Hindlimb muscle (tissue), 1 donor: ENCODE measurements at places on chromosomes 5 and 9. TPM values are rescaled to one million over a fixed set of nuclear protein-coding genes. Genes with fewer than 3 reads are reported as not detected.

GRCh38 chr5:25568294-25568693, 923.5 kb upstream of the CDH10 start:
- DNase-seq = no peak

- DNase-seq = no peak
These were observed 43.6 kb upstream of the C5orf46 start for GRCh38 chr5:147949711-147950573.

DNA sequence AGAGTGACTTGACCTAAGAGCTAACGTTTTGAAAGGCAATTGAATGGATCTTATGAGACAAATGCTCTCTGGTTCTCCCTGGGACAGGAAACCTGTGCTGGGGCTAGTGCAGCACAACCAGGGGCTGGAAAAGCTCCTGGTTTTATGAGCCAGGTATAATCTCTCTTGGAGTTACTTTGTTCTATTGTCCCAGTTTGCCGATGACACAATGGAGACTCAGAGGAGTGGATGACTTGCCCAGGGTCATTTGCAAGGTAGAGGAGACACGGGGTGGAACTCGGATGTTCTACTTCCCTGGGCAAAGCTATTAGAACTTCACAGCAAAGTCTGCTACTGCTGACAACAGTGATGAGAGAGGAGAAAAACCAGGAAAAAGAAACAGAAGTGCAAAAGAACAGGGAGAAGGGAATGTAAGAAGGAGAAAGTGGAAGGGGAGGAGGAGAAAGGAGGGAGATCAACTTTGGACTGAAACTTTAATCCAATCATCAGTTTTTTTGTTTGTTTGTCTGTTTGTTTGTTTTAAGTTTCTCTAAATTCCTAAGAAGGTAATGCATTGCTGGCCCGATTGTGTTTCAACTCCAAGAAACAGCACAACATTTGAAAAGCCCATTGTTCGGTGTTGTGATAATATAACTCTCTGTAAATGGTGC, 7.4 kb upstream of the GSN start:
- no peak for DNase-seq

DNA sequence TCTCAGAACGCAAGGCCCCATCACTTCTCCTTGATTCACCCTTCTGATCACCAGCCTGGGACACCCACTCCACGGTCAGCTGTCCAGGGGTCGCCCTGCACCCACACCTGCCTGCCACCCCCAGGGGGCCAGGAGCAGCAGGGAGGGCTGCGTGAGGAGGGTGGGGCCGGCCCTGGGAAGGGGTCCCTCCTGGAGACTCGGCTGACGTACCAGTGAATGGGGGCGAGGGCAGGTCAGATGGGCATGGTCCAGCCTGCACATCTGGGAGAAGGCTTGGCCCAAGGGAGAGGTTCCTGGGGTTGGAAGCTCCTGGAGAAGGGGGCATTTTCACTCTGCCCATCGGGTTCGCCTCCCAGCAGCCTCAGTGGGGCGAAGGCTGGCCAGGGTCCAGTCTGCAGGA, 21.8 kb upstream of the SARDH start:
- no peak for DNase-seq

- DNase-seq = peak; percentile 76
These were observed at the start of gene PAM for GRCh38 chr5:102754767-102755431. Gene PAM, plus strand, starts transcription at chr5:102755305. Its CDS starts 110,891 bp downstream, at chr5:102866196.

GRCh38 chr9:12415361-12415760, 277.8 kb upstream of the TYRP1 start:
- DNase-seq = no peak

GRCh38 chr5:176679365-176680225, 32.3 kb downstream of the TSPAN17 start:
- no peak for DNase-seq

- no peak for DNase-seq
These were observed 71.8 kb upstream of the NFIL3 start for GRCh38 chr9:91495450-91495849.

- no peak for DNase-seq
These were observed 1.7 kb downstream of the PHF2 start for GRCh38 chr9:93577975-93578682.

- no peak for DNase-seq
These were observed 294 bp downstream of the ADRB2 start for GRCh38 chr5:148826739-148827070.

DNA sequence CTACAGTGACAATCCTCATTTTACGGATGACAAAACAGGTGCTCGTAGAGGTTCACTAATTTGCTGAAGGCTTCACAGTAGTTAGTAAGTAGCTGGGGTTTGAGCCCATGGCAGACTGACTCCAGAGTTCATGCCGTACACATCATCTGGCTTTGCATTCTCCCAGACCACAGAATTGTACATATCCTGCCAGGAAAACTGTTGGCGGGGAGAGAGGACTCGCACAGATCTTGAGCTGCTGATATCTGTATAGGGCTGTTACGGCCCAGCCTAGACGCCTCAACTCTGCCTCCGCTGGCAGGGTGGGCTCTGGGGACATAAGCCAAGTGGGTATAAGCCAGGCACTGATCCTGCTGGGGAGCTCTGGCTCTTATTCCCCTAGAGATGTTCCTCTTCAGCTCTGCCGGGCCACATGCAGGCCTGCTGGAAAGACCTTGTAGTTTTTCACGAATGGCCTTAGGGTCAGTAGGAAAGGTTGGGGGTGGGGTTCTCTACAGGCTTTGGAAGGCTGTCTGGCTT, 16.3 kb downstream of the LARP1 start:
- peak; percentile 81 for DNase-seq

DNA sequence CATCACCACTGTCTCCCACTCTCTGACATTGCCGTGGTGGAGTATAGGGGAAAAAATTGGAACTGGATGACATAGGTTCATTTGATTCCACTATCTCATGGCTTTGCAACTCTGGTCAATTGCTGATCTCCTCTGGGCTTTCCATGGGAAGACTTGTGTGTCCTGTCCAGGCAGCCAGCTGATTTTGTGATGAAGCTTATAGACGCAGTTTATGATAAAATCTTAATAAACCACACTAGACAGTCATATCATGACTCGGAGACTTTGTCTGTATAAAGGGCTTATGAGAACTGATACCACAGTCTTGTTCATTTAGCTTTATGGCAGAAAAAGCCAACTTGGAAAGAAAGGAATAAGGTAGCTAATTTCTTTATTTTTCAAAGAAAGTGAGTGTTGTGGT, 296.5 kb downstream of the MAST4 start:
- no peak for DNase-seq

DNA sequence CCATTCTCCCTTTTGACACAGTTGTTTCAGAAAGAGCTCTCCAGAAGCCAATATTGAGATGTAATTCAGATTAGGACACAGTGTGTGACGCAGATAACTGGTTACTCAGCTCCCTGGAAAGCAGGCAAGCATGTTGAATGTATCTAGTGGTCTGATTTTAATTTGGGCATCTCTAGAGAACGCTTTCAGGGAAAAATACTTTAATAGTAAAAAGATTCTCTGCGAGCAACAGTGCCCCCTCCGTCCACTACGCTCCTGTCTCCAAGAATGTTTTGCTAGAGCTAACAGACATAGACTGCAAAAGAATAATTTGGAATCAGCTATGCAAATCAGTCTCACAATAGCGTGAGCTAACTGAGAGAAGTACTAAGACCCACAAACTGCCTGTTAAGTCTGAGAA, 23.3 kb downstream of the CFAP90 start:
- DNase-seq = peak; percentile 35

- peak; percentile 36 for DNase-seq
These were observed 1.3 kb downstream of the ZBTB34 start for GRCh38 chr9:126861707-126862103.

DNA sequence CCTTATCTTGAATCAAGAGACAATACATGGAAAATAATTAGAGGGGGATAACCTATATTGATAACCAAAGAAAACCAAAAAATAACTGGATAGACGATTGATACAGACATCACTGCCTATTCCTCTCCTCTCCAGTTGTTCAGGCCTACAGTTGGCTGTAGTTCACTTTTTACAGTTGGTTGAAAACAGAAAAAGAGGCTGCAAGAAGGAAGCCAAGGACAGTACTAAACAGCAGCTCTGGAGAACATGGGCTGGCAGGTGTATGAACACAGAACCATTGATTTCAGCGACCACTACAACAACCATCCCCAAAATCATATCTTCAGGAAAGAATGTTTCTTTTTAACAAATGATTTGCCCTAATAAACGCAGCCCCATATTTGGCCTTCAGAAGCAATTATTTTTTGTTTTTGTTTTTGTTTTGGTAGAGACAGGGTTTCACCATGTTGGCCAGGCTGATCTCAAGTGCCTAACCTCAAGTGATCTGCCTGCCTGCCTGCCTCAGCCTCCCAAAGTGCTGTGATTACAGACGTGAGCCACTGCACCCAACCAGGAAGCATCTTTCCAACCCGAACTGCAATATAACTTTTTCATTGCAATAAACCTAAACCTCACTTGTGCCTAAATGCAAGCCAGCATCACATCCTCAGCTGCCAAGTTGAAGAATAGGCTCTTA, 64.3 kb downstream of the MLLT3 start:
- peak; percentile 17 for DNase-seq

GRCh38 chr5:96195123-96195522, 233.5 kb upstream of the ELL2 start:
- DNase-seq = no peak

DNA sequence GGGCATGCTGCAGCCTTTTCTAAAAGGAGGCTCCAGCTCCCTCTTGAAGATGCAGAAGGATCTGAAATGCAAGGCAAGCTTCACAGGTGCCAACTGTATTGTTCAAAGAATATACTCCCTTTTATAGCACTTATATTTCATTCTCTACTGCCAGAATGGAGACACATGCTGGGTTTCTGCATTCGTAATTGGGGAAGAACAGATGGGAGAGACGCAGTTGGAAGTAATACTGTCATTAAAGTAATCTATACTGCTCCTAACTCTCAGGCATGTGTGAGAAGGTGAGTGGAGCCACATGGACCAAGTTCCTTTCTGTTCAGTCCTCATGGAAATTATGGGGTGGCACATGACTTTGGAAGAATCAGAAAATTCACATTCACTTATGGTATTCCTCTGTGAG, 226.4 kb downstream of the TRIM32 start:
- DNase-seq = no peak

GRCh38 chr5:97528941-97529340, 345.9 kb upstream of the RIOK2 start:
- DNase-seq = peak; percentile 44

DAB2IP gene
- polyA plus RNA-seq = 48.6 TPM

AIF1L gene
- polyA plus RNA-seq = 21.5 TPM

C9orf57 gene
- not detected for polyA plus RNA-seq

SAXO1 gene
- 0.06 TPM for polyA plus RNA-seq

PCDH1 gene
- 18.8 TPM for polyA plus RNA-seq

BHMT gene
- polyA plus RNA-seq = not detected

MEIKIN gene
- not detected for polyA plus RNA-seq

GLRA1 gene
- not detected for polyA plus RNA-seq

STPG3 gene
- not detected for polyA plus RNA-seq

ARSI gene
- 8.2 TPM for polyA plus RNA-seq
